Coronary artery (tissue), 2 donors: ENCODE measurements at places on chromosomes 2 and 18.

DNA sequence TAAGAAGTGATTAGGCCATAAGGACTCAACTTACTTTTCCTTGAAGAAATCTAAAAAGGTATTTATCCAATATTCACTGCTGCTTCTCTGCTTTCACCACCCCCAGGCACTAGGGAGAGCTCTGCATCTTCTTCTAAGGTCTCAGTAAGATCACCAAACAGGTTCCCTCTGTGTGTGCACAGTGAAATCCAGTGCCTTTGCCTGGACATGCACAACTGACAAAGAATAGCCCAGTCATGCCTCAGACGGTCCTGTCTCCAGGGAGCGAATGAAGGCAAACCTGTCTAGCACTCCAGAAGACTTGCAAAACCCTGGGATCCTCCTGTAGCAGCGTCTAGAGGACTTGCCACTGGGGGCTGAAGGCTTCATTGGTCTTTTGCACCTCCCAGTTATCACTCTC is 344.5 kb upstream of the LRATD1 start:
- DNase-seq, result no peak

- DNase-seq, result no peak
Observed at GRCh38 chr2:196173505-196173904, 2.1 kb upstream of the STK17B start.

DNA sequence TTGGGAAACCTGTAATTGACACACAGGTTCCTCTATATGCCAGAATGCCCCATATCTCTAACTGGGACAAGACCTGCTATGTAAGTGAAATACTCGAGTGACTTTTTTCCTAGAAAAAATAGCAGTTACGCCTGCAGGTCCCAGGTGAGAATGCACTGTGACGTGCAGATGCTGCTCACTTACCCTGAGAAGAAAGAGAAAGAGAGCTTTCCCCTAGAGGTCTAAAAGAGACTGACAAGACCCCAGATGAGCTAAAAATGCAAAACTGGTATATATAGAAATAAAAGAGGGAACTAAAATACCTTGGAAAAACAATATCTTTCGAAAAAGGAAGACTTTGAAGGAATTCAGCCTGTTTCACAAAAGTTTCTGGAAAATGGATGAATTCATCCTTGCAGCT is 383.0 kb upstream of the DCC start:
- DNase-seq, result no peak

DNA sequence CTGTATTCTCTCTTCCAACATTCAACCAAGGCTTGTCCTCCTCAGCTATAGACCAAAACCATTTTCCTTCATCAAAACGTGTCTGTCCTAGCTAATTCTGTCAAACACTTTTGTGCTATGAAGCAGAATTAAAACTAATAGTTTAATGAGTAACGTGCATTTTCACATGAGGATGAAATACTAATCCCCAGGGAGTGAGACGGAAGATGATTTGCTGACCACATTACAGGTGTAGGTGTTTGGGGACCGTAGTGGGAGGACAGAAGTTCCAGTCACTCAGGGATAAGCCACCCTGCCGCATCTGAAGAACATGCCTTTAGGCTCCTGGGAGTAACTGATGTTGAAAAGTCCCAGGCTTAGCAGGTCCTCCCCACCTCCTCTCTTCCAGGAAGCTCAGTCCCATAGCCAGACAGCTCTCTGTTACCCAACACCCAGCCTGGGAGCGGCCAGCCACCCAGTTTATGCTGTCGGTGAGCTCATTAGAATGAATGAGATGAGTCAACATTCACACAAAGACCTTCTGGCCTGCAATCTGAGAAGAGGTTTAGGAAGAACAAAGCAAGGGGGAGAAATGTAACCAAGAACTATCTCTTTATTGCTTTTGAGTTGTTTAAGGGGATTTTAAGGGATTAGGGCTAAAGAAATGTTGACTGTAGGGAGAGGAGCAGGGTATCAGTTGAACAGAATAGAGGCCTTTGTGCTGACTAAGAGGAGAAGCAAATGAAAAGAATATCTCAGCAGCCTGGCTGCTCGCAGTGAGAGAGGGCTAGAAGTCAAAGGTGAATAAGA is 122.5 kb downstream of the FOXI3 start:
- DNase-seq, result no peak

- no peak for DNase-seq
Observed at GRCh38 chr18:44887227-44887631, 206.5 kb downstream of the SETBP1 start.

DNA sequence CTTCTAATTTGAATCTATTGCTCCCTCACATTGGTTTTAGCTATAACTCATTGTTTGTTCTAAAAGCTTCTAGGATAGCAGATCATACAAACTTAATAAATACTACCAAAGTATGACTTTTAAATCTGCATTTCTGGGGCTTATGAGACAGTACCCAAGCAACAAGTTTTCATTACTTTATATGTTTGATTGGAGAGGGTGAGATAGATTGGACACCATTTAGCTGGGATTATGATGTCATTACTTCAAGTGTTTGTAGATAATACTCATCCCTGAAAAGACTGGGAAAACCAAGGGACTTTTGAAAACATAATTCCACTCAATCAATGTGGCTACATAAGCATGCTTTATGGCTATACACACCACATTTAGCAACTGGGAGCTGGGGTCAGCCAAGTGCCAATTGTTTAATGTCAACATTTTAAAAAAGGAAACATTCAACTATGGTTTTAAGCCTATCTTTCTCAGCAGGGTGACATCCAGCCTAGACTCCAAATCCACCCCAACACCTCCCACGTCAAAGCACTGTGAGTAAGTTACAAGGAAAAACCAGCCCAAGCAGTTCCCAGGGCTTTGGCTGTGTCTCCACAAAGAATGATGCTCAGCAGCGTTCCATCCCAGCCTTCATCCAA is 119.9 kb downstream of the ETAA1 start:
- DNase-seq, result no peak

- no peak for DNase-seq
Observed at GRCh38 chr2:6024784-6025183, 332.6 kb downstream of the SOX11 start.

DNA sequence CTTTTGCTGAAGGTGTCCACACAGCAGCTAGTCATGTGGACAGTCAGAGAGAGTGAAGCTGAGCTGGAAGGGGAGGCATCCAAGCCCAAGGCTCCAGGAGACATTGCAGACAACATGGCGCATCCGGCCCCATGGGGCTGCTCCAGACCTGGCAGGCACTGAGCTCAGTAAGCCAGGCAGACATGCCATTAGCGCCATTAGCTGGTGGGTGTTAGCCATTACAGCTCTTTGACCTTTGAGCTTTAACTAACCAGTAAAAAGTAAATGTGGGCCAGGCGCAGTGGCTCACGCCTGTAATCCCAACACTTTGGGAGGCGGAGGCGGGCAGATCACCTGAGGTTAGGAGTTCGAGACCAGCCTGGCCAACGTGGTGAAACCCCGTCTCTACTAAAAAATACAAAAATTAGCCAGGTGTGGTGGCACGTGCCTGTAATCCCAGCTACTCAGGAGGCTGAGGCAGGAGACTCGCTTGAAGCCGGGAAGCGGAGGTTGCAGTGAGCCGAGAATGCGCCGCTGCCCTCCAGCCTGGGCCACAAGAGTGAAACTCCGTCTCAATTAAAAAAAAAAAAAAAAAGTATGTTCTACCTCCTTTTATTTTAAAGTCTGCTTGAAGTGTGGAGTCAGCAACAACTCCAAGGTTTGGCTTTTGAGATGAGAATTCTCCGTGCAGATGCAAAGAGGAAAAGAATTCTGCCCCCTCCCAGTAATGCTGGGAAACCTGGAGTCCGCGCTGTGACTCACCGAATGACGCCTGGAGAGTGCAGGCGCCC is 69.4 kb downstream of the TWSG1 start:
- no peak for DNase-seq

DNA sequence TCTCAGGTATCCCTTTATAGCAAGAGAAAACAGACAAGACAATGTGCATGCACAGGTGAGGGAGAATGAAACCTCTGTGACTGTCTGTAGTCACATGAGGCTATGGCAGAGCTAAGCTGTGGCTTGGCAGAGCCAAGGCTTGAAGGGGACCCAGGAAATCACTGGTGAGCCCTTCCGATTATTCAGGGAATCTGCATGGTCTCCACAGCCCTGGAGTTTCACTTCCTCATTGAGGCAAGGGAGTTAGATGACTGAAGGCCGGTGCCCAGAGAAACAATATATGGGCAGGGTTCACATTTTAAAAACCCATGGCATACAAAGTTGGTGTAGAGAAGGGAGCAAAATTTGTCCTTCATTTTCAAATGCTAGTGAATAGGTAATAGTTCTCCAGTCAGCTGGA is 144.4 kb upstream of the REV1 start:
- DNase-seq, result no peak

DNA sequence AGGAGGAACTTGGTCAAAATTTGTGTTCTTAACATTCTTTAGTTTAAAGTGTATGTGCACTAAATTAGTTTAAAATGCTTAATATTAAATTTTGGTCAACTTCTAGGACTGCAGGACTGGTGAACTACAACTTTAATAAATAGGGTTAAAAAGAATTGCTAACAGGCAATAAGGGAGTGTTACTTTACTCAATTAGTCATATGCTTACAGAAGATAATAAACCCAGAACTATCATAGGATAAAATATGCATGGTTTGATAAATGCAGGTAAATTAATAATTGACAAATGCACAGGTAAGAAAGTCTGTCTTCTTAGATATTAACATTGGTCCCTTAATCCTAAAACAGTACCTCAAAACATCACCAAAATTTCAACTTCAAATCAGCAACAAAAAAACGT is 20.6 kb downstream of the FARSB start:
- DNase-seq, result no peak

- no peak for DNase-seq
Observed at GRCh38 chr2:106831816-106832569, 54.0 kb downstream of the ST6GAL2 start.

GRCh38 chr2:15287447-15288184 is 273.5 kb downstream of the NBAS start:
- no peak for DNase-seq

- no peak for DNase-seq
Observed at GRCh38 chr2:151159109-151159662, 102.5 kb downstream of the RBM43 start.

DNA sequence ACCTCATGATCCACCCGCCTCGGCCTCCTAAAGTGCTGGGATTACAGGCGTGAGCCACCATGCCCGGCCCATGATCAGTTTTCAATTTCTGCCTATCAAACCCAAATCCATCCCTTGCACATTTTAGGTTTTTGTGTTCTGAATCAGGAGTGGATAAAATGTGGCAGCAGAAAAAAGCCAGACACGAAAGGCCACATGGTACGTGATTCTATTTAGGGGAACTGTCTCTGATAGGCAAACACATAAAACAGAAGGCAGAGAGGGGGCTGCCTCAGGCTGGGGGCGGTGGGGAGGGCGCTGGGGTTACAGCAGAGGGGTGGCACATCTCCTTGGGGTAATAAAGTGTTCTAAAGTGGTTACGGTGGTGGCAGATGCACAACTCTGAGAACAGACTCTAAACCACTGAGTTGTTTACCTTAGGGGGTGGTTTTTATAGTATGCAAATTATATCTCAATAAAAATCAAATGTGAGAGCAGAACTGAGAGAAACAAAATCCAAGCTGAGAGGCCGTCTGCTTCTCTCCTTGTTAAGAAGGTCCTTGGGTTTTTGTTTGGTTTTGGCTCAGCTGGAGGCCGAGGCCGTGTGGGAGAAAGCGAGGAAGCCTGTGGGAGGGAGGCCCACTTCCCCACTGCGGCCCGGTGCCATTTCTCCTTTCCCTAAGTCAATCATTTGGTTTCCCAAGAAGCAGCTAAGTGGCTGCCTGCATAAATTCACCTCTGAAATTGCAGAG is 78.0 kb downstream of the SOWAHC start:
- no peak for DNase-seq

DNA sequence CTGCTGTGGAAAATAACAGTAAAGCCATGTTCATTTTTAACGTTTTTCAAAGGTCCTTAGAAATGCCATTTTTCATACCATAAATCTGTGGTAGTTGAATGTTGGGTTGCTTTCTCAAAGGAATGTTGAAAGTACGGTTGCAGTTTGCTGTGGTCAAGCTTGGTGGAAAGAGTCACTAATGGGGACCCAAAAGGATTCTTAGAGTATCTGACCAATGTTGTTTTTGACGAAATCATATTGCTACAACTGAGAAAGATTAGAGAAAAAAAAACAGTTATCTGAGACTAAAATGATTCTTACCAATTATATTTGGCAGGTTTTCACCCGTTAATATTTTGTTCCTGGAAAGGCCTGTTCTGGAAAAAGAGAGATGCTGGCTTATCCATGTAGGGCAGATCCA is 439.5 kb upstream of the ETAA1 start:
- DNase-seq, result no peak

GRCh38 chr2:127506510-127506909 is 19.8 kb downstream of the IWS1 start:
- DNase-seq, result no peak

DNA sequence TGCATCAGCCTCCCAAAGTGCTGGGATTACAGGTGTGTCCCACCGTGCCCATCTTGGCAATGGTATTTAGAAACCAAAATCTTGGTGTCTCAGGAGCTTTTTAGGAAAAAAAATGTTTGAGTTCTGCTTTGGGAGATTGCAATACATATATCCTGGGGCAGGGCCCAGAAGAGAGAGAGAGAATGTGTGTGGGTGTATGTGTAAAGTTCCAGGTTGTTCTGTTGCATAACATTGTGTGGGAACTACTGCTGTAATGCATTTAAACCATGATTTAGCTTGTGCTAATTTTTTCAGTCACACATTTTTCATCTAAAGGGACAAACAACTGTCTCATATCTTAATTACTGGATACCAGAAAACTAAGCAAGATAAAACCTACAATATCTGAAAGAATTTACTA is 70.8 kb upstream of the NABP1 start:
- no peak for DNase-seq

DNA sequence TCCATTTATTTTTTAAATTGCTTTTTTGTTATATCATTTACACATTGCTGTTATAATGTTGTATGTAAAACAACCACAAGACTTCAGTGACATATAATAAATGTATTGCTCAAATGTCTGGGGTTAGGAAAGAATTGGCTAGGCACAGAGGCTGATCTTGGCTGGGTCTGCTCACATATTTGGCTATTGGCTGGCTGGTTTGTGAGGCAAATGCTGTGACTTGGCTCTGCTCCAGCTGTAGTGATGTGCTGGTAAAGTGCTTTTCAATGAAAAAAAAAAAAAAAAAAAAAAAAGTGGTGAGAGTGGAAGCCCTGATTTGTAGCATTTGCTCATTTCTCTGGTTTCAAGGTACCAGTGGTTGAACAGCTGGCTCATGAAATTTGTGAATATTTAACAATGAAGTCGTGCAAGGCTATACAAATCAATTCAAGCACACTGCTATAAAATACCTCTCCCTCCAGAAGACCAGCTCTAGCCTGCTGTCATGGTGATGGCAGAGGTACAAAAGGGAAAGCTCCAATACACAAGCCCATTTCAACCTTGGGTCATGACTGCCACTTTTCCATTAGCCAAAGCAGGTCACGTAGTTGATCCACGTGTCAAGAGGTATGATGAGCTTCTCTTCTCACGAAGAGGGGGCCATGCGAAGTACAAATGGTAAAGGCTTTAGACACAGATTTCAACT is 43.7 kb upstream of the RIT2 start:
- DNase-seq, result no peak

GRCh38 chr2:118102433-118103082 is 14.3 kb downstream of the INSIG2 start:
- no peak for DNase-seq

GRCh38 chr18:44876024-44876423 is 195.3 kb downstream of the SETBP1 start:
- DNase-seq, result no peak
